ENCODE measurements at places on chromosomes 12 and 14.
A peak's percentile ranks its signal among the peaks of the same experiment; 100 is the strongest.

GRCh38 chr14:69443296-69443805 lies 41.2 kb upstream of the PLEKHD1 start:
- no peak for DNase-seq

DNA sequence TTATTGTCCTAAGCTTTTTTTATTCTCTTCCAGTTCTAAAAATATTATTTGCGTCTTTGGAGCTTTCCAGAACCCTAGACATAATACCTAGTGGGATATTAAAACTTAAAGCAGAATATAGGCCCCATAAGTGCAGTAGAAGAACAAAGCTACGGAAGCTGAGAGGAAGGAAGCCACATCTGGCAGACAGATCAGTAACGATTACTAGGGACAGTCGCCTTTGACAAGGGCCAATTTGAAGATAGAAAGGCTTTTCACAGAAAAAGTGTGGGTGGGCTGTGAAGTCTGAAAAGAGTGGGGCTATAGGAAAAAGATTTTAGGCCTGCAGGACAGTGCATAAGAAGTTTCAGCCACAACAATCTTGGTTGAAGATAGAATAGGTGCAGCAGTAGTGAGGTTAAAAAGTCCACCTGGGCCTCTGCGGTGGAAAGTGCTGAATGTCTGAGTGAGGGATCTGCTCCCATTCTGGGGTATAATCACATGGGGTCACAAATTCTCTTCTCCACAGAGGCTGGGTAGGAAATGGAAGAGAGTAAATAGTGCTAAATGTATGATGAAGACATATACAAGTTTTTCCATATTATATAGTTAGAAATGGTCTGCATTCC lies 114.5 kb downstream of the CMAS start:
- DNase-seq: no peak

DNA sequence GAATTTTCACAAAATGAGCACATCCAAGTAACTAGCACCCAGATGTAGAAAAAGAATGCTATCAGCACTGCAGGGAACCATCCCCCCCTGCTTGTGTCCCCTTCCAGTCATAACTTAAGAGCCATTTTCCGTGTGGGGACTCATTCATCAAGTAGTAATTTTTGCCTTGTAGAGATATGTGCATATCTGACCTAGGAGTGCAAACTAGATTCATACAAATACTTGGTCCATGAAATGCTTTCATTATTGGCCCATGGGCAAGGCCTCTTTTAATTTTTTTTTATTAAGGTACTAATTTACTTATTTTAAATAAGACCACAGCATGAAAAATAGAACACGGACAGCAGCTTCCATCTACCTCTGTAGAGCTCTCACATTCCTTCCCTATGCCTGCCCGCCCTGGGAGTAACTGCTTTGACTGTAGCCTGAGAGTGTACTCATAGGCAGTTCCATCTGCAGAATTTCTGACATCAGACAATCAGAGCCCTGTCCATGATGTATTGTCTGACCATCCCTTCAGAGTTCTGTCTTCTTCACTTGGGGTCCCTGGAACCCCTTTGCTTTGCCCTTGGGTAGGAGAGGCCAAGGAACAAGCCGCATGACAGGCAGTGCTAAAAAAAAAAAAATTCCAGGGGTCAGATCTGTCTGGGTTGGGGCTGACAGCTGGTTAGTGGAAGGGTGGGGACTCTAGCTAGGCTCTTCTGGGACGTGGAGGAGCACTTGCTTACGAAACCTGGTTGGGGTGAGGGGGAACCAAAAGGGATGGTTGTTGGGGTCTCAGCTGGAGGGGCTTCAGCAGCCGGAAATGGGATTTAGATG lies 131.7 kb downstream of the C12orf75 start:
- DNase-seq: no peak

DNA sequence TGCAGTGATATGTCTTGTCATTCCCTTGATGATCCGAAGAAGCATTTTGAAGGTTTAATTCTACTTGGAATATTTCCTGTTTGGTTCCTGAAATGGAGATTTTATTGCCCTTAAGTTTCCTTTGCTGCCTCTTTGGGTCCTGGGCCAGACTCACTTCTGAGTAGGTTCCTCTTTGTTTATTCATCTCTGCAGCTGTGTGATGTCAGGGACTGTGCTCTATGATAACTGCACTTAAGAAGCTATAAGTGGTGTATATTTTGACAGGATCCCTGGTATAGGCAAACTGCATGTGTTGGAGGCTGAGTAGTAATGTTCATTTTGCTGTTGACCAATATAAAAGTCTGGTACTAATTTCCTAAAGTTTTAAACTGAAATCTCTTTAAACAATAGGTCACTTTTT lies at the start of gene KLRC4:
KLRC4 (minus strand) TSS at position 366 of the 400 bp plus-strand sequence; CDS start at position 184, 182 bp downstream.
- no peak for DNase-seq

DNA sequence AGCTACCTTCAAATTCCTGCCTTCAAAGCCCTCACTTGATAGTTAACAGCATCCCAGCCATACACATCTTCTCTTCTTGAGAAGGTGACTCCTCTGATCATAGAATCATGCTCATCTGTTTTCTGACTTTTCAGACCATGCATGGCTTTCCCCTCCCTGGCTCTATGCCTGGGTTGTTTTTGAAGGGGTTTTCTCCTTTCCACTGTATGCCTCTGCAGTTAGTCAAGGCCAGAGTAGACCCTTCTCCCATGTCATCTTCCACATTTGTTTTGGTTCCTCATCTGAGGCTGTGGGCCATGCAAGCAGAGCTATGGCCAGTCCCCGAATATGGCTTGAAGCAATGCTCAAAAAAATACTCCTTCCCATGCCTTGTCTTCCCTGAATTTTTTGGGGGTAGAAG lies 14.3 kb upstream of the MCRS1 start:
- no peak for DNase-seq

DNA sequence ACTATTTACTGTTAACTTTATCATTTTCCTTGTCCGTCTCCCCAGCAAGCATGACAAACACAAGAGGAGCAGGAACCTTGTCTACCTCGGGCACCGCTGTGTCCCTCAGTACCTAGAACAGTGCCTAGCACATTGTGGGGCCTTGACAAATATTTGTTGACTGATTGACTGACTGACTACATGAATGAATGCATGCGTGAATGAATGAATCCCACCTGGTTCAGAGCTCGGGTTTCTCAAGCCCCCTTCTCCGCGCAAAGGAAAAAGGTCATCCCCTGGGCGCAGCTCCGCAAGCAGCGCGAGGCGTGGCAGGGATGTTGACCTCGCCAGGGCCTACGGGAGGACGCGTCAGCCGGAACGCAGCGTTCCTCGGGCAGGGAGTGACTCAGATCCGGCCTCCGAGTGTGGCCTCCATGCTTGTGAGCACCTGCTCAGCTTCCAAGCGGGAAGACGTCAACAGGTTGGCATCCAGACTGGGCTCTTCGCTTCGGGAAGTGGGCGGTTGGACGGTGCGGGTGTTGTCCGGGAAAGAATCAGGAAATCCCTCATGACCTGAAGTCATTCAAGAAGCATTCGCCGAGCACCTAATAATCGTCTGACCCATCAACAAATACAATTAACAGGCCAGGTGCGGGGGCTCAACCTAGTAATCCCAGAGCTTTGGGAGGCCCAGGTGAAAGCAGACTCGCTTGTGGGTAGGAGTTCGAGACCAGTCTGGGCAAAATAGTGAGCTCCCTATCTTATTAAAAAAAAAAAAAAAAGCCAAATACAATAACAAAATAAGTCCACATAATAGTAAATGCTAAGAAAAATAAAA lies 13.9 kb upstream of the UBC start:
- peak; percentile 60 for DNase-seq

GRCh38 chr12:125399489-125399888 lies 334.3 kb downstream of the AACS start:
- no peak for DNase-seq

- DNase-seq: no peak
These were observed 56.6 kb downstream of the CALM1 start for GRCh38 chr14:90453401-90453951.
